ENCODE measurements at places on chromosomes 6 and 20.

GRCh38 chr20:38225240-38225899, 35.2 kb downstream of the KIAA1755 start:
- DNase-seq, result no peak

DNA sequence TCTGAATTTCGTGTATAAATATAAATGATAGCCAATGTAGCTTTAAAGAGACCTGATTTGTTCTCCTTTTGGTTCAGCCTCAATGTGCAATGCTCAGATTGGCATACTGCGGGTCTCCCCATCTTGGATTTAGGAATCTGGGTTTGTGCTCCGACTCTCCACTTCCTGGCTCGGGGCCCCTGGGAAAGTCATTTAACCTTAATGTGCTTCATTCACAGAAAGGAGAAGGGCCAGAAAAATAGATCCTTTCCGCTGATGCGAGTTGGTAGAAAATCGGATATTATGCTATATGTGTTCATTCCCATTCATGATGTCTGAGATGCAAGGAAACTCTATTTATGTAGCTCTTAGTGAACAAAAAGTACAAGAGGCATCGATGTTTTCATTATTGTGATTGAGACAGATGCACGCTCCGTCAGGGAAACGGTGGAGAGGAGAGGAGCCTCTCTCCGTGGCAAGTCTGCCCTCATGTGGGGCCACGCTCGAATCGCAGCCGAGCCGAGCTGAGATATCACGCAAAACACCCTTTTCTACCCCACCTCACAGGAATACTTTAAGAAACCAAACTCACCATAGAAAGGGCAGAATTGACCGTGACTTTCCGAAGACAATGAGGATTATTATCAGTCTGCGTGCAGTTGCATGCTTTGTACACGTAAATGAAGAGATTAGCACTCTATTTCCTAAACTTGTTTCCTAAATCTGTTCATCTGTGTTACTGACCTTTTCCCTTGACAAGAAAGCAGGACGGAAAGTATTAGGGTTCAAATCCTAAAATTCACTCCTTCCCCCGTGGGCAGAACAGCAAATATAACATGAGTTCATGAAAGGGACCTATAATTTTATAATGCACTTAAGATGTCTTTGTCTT, 136.6 kb downstream of the COL9A1 start:
- no peak for DNase-seq

- no peak for DNase-seq
Measured at GRCh38 chr6:45599053-45599452, 221.3 kb upstream of the SUPT3H start.

GRCh38 chr6:128570680-128571063, 50.3 kb upstream of the PTPRK start:
- DNase-seq, result no peak

DNA sequence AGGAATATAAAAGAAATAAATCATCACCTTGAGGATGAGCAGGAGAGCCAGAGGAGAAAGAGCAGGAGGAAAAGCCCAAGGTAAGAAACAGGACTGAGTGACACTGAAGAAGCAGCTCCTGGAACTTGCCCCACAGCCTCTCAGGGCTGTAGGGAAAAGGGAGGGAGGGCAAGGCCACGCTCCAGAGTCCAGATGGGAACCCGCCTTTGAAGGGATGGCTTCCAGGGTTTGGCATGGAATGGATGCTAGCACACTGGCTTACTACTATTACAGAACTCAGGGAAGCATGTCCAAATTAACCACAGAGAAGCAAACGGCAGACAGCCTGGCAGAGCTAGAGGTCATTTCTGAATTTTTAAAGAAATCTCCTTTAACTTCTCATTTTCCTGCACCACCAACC, 26.8 kb downstream of the RALGAPA2 start:
- no peak for DNase-seq

GRCh38 chr6:38163186-38164130, 343.9 kb downstream of the ZFAND3 start:
- DNase-seq, result no peak

DNA sequence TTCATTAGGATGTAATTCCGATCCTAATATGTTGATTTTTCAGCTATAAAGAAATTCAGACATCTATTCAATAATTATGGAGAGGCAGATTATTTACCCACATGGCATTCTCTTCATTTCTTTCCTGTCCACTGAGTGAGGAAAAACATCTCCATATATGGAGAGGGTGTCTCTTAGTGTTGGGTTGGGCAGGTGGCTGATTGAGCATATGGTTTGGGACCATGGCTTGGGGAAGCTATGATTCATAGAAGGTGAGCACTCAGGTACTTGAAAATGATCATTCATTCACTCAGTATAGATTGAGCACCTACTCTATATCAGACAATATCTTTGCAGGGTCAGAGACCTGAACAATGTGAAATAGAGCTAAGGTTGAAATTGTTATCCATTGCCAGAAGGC, 41.3 kb upstream of the IL20RA start:
- DNase-seq, result no peak

DNA sequence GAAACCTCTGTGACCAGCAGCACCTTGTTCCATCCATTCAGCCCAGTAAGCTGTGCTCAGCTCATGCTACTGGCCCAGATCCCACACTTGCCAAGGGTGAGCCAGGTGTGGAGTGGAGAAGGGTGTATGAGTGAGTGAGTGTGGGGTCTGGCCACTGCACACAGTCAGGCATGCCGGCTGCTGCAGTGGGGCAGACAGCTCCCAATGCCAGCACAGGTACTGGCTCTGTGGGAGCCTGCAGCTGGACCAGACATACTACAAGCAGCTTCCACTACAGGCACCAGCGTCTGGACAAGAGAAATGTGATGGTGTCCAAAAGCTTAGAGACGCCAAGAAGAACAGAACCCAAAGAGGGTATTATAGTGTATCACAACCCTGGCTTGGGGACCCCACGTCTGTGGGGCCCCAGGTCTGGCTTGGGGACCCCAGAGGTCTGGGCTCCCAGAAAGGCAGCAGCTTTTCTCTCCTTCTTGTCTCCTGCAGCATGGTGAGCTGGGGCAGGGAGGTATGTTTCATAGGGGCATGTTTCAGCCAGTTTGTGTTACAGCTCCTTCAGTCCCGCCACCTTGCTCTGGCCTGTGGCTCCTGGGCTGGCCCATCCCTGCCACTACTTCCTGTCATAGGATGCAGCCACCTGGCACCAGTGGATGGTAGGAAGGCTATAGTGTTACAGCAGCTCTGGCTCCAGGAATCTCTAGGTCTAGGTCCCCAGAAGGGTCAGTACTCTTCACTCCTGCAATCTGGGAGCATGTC, 152.4 kb upstream of the HSF2 start:
- no peak for DNase-seq

DNA sequence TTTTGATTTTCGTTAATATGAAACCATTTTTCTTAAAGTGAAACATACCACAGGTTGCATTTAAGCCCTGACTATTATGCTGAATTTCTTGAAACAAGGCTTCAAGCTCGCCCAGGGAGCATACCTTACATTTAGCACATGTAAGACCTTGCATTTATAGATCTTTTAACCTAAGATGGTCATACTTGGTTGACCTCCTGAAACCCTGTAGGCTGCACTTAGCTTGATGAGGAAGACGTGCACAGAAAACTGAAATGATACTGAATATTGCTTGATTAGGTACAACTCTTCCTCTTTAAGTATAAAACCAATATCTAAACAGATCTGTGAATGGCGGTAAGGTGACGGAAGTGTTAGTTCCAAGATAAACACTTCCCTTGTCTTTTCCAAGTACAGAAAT, 82.2 kb downstream of the CTNNBL1 start:
- no peak for DNase-seq

DNA sequence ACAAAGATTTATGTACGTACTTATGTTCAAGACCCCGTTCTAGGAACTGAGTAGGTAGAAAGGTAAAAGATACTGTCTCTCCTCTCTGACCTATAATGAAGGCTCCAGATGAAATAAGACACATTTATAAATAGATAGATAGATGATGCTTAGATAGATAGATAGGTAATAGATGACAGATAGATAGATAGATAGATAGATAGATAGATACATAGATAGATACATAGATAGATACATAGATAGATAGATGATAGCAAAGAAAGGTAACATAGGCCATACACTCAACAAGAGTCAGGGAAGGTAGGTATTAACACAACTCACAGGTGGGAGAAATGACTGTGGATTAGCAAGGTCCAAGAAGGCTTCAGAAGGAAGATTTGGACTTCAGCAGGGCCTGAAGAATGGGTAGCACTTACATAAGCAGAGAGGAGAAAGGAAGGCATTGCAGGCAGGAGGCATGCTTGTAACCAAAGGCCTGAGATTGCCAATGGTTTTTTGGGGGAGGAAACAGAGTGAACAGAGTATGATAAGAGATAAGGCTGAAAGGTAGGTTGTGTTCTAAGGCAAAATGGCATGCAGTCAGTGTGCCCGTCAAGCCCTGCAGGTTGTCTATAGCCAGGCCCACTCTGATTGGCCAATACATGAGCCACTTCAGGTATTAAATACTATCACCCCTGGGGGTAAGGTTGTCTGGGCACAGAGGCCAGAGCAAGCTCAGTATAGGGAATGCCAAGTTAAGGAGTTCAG, 7.7 kb upstream of the MYB start:
- DNase-seq, result no peak

GRCh38 chr6:157988700-157989063, 7.0 kb downstream of the SYNJ2 start:
- DNase-seq, result no peak

- DNase-seq, result no peak
Measured at GRCh38 chr20:31669876-31670275, 32.2 kb downstream of the COX4I2 start.

DNA sequence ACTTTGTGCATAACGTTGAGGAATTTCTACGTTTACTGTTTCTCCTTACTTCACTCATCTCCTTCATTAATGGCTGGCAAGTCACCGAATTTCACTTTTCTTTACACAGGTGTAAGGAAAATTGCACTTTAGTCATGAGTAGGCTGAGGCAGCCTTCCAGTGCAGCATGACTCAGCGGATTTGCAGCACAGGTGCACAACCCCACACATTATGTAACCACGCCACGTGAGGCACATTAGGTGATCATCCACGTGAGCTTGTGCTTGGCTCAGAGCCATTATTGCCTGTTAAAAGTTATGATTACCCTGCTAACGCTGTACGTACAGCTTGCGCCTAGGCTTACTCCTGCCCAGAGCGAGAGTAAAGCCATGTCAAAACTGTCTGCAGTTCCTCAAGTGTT, 158.8 kb downstream of the NKAIN2 start:
- DNase-seq, result no peak

- no peak for DNase-seq
Measured at GRCh38 chr6:42522036-42522435, 41.8 kb upstream of the UBR2 start.

GRCh38 chr20:41432746-41433145, 66.1 kb upstream of the EMILIN3 start:
- no peak for DNase-seq

DNA sequence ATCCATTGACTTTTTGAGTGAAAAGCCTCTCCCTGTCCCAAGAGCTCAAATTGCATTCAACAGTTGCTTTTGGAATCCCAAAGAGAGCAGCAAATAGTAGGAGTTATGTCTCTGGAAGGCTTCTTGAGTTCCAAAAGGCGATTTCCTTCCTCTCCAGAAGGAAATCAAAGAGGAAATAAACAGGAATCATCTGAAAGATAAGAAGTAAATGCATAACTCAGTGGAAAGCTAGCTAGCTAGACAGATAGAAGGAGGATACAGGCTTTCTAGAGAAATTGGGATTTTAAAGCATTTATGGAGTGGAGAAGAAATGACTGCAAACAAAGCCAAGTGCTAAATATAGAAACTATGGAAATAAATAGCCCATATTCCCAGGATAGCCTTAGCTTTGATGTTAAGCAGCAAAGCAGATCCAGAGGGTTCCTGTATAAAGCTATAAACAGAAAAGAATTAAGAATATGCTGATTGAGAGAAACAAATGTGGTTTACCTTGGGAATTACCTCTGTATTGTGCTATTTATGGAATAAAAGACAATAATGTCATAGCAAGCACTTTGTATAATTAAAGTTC, 214.7 kb downstream of the PLCB1 start:
- DNase-seq, result no peak

GRCh38 chr6:157151989-157152388, 171.3 kb downstream of the TMEM242 start:
- no peak for DNase-seq

GRCh38 chr6:45880676-45881075, 135.0 kb downstream of the CLIC5 start:
- DNase-seq, result no peak

DNA sequence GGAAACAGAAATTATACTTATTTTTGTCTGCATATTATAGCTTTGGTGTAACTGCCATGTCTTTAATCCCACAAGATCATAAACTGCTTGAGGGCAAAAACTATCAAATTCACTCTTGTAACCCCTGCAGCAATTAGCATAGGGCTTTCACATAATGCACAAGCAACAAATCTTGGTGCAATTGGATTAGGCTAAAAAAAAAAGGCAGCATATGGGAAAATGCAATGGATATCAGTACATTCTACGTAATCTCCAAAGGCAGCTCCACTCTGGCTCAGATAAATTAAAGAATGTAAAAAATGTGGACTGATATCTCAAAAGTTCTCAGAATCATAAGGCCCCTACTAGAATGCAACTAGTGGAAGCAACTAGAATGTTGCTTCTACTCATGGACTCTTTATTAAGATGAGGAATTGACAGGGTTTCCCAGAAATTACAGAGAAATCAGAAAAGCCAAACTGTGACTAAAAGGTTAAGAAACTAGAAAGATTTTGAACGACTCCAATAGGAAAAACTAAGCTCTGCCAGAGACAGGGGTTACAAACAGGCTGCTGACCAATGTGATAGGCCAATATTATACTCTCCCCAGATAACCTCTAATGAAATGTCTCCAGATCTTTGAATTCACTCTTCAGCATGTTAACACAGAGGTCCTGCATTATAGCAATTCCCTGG, 55.0 kb downstream of the FILIP1 start:
- no peak for DNase-seq

DNA sequence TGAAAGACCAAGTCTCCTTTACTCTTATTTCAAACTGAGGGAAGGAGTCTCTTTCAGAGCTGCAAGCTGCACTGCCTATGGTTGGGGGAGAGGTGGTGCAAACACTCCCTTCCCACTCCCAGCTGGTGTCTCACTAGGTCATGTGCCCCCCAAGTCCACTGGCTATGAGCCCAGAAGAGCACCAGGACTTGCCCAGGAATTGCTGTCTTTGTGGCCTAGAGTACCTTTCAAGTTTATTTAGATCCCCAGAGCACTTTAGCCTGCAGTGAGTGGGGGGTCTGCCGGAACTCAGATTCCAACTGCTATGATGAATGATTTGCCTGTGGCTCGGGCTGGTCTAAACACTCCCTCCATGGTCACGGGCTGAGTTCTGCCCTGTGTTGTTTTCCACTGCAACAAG, 192.6 kb upstream of the CITED2 start:
- DNase-seq, result no peak

All from activated effector memory CD4-positive, alpha-beta T cell treated with Interleukin-2 at 50 U/mL for 16 hours (primary cell).